ENCODE measurements at places on chromosomes 2 and 18.

GRCh38 chr18:31702449-31702848, 18.1 kb upstream of the B4GALT6 start:
- no peak for DNase-seq

DNA sequence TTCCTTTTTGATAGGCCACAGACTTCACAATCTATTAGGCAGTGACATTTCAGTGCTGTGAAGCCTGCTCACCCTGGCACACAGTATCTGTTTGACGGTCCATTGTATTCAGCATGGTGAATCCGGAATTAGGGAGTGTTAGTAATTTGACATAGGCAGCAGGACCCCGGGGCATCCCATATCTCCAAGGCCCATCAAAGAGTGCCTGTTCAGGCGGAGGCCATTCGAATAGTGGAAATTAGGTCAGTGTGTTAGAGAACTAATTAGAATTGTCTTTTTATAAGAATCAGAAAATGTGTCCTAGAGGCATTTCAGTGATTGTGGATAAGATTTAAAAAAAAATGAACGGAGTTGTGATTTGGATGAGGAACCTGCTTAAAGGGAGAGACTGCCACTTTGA, 818.8 kb upstream of the SOX11 start:
- no peak for DNase-seq

GRCh38 chr2:44706681-44707553, 234.6 kb upstream of the SIX3 start:
- no peak for DNase-seq

- DNase-seq = no peak
Measured at GRCh38 chr18:45127405-45127804, 446.7 kb downstream of the SETBP1 start.

DNA sequence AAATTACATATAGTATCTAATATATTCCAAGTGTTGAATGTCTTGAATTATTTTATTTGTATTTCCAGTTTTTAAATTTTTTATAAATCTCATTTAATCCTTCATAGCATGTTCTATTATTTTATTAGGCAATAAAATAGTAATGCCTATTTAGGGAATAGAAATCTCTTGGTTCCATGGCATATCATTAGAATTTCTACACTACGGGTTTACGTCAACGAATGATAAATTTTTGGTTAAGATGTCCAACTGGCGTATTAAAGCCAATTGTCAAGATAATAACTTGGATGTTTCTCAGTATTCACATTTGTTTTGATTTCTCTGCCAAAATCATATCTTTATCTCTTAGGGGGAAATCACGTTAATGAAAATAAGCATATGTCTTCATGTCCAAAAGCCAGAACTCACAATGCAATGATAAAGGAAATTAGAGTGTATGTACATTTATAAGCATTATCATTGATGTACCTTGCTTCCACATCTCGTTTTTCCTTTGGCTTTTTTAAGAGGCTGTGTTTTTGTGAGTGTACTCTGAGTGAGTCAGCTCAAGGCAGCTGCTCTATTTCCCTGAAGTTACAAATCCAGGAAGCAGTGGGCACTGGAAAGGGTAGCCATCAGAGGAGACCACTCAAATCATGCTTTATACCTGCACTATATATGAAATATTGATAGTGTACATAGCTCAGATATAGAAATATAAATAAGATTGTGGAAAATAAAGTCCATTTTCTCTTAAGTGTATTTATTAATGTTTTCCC, 115.8 kb upstream of the PDE1A start:
- DNase-seq = no peak

- no peak for DNase-seq
Measured at GRCh38 chr2:169979025-169979424, 151.8 kb downstream of the UBR3 start.

- no peak for DNase-seq
Measured at GRCh38 chr18:41206341-41206830, 748.6 kb upstream of the PIK3C3 start.

DNA sequence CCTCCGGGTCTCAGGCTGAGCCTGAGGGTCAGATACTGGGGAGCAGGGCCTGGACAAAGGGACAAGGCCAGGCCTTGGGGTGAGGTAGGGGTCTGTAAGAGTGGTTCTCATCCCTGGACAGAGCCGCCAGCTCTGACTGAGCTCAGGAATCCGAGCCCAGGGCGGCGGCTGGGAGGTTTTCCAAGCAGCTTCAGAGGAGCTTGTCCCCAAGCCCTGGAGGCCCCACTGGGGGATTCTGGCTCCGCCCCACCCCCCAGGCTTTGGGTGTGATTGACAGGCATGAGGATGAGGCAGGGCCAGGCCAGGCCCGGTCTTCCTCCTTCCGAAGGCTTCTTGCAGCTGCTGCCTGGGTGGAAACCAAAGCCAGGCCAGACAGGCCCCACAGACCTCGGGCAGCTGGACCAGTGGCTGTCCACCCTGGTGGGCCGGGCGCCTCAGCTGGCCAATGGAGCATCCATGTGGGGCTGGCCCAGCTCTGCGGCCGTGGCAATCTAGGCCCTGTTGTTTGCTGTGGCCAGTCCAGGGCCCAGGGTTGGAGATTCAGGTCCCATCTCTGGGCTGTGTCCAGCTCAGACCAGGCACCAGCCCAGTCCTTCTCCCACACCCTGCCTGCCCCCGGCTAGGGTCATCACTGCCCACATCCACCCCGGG, 23.1 kb upstream of the GPC1 start:
- DNase-seq = no peak

- no peak for DNase-seq
Measured at GRCh38 chr2:200470230-200470629, 39.6 kb downstream of the KCTD18 start.

DNA sequence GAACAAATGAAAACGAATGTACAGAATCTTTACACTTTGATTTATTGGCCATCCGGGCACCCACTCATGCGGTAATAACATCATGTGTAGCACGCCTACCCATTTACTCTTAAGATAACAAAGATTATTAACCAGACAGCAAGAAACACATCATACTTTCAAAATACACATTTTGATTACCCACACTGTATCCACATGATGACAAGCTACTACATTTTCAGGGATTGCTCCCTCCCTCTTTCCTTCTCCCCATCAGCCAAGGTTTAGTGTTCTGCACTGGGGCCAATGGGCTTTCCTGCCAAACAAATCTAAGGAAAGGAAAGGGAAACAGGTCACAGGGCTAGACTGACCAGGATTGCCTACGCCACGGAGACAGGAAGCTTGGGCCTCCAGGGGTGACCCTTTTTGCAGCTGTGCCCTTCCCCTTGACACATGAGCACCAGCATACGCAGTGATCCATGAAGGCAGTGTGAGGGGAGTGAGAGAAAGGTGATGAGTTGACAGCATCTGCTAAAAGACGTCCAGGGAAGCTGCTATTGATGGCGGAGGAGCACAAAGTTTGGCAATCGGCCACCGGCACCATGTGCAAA, 76.5 kb downstream of the ZNF521 start:
- no peak for DNase-seq

DNA sequence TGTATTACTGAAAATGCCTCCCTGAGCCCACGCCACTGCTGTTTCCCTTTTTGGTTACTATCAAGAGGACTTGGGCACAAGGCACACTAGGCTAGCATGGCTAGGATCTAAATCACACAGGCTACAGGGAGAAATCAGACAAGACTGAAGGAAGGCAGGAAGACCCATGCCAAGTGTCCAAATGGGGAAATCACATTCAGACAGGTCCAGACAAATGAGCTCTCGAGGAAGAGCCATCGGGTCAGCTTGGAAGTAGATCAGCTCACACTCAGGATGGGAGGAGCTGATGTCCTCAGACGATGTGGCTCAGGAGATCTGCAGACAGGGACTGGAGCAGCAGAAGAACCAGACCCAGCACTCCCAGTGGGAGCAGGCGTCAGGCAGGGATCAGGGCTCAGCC, 113.2 kb downstream of the COL6A3 start:
- DNase-seq = no peak

DNA sequence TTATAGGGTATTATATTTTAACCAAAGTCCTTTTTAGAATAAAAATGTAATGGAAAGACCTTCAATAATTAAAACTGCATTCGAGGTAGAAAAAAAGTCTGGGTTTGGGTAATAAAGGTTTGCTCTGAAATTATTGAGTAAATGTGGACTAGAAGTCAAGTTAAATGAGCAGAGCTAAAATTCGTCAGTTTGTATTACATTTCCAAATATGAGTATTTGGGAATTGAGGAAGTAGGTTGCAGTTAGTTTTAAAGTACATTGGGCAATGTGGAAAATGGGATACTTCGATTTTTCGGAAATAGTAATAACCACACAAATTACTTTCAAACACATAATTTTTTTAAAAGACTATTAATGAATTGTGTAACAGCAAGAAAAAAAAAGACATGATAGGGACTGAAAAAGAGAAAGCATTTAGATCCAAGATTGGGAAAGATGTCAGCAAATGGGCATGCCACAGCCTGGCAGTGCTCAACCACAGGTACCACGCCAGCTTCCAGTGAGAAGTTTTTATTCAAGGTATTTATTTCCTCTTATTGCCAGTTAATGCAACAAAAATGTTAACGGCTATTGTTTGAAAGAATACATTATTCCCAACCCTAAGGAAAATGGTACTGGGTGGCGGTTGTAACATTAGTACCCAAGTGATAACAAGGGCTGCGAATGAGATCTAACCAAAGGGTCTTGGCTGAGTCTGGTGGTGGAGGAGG, 50.0 kb downstream of the TTC39C start:
- DNase-seq = no peak

DNA sequence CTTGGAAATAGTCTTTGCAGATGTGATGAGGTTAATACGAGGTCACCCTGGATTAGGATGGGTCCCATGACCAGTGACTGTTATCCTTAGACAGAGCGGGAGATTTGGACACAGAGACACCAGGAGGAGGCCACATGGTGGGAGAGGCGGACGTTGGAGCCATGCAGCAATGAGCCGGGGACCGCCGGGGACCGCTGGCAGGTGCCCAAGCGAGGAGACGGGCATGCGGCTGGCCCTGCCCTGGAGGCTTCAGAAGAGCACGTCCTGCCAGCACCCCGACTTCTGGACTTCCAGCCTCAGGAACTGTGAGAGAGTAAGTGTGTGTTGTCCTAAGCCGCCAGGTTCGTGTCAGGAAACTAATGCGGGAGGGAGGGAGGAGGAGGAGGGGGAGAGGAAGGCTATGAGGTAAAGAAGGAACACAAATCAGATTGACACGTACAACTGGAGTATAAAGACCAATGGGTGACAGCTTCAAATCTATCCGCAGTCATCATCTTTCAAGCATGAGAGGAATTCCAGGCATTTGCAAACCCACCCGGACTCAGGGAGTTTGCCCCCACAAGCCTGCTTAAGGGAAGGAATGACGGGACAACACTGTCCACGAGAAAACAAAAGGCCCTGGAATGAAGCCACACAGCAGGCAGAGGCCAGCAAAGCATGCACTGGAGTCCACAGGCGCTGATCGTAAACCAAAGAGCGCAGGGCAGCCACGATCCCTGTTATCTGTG, 11.6 kb upstream of the BOK start:
- no peak for DNase-seq

DNA sequence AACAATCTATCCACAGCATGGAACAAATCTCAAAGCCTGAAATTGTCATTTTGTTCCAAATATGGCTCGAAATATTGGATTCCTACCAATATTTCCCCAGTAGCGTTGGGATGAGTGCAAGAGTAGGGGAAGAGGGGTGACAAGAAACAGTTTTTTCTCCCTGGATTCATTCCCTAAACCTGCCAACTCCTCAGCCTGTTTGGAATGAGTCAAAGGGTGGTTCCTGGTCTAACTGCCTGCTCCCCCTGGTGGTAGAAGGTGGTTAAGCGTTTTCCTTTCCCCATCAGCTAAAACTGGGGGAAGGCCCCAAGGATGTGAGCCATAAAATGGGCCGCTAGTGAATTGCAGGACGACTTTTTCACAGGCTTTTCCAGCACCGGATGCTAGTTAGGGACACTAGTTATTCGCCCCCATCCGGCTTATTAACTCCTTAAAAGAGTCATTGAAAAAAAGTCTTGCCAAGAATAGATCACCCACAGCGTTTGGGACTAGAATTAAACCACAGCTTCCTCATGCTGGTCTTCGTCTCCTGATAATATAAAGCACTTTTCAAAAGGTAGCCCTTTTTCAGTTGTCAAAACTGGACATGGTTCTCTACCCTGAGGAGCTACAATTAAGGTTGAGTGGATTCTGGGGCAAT, 72.5 kb downstream of the DHRS9 start:
- peak; percentile 18 for DNase-seq

DNA sequence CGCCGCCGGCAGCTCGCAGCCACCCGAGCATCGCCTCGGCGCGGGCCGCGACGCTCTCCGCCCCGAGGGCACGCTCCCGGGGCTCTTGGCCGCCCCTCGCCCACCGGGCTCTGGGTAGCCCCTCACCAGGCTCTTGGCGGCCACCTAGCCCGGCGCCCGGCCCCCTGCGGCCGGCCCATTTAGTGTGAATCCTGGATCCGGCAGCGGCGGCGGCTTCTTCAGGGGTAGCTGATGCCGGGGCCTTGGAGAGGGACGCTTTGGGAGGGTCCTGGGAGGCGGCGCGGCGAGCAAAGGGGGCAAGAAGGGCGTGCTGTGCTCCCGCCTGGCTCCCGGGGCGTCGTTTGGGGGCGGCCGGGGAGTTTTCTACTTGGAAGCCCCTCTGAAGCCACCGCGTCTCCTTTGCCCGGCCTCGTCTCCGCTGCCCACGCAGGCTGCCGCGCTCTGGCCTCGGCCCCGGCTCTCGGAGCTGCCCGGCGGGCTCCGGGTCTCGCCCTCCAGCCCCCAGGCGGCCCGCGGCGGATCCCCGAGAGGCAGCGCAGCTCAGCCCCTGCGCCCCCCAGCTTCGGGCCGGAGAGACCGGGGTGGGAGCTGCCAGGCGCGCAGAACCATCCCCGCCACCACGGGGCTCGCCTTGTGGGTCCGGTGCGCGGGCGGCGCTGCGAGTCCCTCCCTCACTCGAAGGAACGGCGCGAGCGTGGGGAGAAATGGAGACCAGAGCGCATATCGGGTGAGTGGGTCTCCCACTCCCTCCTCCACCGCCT, 509 bp downstream of the PIEZO2 start:
- DNase-seq = no peak

GRCh38 chr2:148201075-148202004, 180.4 kb downstream of the MBD5 start:
- peak; percentile 4 for DNase-seq

DNA sequence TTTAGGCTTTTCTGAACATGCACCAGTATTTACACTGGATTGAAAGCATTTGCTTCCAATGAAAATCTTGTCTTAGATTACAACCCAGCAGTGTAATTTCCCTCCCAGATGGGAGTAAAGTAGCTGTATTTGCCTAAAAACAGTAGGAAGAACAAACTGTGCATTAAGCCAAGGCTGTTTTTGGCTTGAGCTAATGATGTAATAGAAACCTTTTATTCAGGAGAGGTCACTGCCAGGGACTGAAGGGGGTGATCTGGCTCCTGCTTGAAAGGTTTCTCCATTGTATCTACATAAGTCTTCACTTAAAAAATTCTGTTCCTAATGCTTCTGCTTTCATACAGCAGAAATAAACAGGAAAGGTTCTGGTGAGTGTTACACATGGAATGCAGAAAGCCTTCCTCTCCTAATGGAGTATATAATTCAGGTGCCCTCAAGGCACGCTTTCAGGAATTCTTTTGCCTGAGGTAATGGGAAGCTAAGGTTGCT, 74.4 kb downstream of the MEIS1 start:
- no peak for DNase-seq

All from stimulated activated CD8-positive, alpha-beta memory T cell treated with anti-CD3 and anti-CD28 coated beads, Interleukin-2, amount 100 ng/mL, for 1 hour (primary cell).